ENCODE measurements at places on chromosomes 3 and 15.

DNA sequence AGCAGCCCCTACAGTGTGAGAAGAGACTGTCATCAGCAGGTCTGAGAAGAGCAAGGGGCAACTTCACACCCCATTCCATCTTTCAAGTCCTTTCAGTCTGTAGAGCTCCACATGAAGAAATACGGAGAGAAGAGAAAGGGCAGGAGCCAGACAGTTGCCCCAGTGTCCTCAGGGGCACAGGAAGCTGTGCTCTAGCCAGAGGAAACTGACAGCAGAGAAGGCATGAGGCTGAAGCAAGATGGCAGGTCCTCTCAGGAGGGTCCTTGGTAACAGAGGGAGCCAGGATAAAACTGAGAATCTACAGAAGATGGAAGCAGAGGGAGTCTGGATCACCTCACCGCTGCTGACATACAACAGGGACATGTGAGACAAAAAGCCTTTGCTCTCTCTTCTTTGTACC is 47.3 kb downstream of the PLCH1 start:
- no peak for DNase-seq

DNA sequence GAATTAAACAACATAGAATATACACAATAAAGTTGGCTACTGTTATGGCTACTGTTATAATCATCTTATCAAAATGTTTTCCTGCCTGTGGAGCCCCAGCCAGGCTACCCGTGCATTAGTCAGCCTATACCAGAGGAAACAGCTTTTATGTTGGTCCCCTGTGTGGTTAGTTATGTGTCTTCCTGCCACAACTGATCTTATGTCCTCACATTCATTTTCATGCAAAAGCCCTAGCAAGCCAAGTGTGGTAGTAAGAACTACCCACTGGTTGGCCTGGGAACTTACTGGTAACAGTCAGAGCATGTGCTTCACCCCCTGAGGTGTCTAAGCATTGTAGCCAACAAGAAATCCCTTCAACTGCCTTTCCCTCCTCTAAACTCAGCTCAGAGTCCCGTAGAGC is 21.8 kb downstream of the MGLL start:
- peak; percentile 46 for DNase-seq

DNA sequence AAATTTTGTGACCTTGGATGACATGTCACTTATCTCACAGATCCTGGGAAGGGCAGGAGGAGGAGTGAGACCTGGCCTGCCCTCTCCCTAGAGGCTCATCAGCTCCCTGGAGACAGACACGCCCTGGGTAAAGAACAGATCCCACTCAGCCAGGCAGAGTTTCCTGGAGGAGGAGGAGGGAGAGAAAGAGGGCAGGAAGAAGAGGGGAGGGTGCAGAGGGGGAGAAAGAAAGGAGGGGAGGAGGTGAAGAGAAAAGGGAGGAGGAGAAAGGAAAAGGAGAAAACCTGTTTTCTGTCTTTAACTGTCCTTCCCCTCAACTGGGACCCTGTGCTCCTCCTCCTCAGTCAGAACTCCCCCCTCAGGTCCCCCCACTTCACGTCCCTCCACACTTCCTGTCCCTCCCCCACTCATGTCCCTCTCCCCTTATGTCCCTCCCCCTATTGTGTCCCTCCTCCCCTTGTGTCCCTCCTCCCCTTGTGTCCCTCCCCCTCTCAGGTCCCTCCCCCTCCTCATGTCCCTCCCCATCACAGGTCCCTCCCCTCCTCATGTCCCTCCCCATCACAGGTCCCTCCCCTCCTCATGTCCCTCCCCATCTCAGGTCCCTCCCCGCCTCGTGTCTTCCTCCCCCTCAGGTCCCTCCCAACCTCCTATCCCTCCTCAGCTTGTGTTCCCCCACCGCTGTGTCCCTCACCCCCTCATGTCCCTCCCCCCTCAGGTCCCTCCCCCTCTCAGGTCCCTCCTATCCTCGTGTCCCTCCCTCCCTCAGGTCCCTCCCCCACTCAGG is 52.3 kb upstream of the CGNL1 start:
- DNase-seq = peak; percentile 44

- DNase-seq = no peak
These were observed 34.2 kb downstream of the ALS2CL start for GRCh38 chr3:46659285-46659684.

- DNase-seq = no peak
These were observed 4.6 kb downstream of the CFAP100 start for GRCh38 chr3:126399351-126399735.

All from fibroblast of skin of right quadriceps (primary cell).